ENCODE measurements at places on chromosomes 12 and 14.
A peak's percentile ranks its signal among the peaks of the same experiment; 100 is the strongest.

GRCh38 chr14:102909462-102909861 lies 13.0 kb upstream of the AMN start:
- peak; percentile 67 for DNase-seq

DNA sequence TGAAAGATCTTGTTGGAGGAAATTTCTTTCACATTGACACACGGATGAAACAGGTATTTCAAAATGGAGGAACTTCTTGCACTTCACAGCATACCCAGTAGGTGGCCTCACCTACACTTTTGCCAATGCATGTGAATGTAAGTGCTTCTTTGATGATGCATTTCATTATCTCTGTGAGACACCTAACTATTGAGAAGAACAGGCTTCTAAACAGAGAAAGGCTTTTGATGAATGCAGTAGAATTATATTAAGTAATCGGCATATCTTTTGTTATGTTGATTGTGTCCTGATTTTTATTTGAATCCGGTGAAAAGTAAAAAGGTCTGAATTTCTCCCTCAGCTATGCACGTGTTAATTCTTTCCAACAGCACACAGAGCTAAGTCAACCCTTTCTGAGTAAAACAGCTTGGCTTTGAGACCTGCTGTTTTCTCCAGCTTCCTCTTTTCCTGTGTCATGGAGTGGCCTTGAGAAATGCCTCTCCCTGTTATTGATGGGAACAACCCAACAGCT lies 399.0 kb downstream of the NAV3 start:
- DNase-seq, result no peak

GRCh38 chr14:68864361-68864750 lies 71.5 kb upstream of the ZFP36L1 start:
- peak; percentile 62 for DNase-seq

- DNase-seq, result no peak
Observed at GRCh38 chr14:68279437-68279720, 459.8 kb downstream of the RAD51B start.

DNA sequence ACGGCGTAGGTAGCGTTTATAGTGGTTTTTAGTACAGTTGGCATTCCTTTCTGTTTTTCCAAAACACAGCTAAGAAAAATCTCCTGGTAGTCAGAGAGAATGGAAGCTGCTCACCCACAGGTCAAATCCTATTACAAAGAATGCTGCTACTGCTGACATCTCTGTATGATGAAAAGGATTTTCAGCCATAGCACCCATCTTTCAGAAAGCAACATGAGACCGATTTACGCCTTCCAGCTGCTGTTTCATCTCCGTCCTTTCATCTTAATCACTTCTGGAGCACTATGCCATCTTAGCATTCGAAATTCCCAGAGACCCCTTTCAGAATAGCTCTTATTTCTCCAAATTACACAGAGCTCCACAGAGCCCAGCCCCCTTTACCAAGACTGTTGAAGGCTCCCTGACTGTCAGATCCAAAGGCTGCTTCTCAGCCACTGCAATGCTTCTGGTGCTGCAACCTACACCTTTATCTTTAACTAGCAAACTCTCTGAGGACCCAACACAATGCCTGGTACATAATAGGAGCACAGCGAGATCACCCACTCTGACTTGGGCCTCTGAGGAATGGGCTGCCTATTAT lies 211.8 kb downstream of the NEDD1 start:
- no peak for DNase-seq

GRCh38 chr14:94774344-94775090 lies 4.6 kb upstream of the GSC start:
- no peak for DNase-seq

- no peak for DNase-seq
Observed at GRCh38 chr12:87599459-87599858, 429.7 kb downstream of the C12orf50 start.

DNA sequence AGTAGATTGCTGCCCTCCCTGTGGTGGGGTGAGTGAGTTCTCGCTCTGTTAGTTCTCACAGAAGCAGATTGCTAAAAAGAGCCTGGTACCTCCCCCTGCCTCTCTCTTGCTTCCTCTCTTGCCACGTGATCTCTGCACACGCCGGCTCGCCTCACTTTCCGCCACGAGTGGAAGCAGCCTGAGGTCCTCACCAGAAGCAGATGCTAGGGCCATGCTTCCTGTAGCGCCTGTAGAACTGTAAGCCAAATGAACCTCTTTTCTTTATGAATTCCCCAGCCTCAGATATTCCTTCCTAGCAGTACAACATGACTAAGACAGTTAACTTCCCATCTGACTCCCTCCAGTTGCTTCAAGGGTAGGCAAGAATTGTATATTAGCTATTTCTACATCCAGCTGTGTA lies 76.2 kb downstream of the ETV6 start:
- DNase-seq, result no peak

DNA sequence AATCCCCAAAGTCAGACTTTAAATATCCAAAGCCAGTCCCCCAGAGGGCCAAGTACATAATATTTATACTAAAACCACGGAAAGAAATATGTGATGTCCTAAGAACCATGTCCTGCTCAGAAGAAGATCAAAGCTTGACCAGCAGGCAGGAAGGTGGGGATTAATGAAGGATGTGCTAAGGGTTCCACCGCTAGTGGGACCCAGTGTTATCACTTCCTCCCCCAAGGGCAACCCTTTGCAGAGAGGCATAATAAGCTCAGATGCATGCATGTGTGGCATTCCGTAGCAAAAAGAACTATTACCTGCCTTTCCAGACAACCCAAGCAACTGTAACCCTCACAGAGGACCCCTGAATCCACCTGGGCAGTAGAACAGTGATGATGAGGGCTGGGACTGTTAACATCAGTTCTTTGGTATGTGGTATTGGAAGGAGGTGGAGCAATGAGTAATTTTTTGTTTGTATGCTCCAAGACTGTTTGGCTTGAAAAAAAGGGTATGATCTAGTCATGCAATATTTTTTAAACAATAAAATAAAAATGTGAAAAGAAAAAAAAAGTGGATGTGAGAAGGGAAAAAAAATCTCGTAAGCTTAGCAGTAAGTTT lies 71.7 kb upstream of the ETV6 start:
- peak; percentile 58 for DNase-seq

GRCh38 chr14:105439710-105440553 lies 20.3 kb downstream of the MTA1 start:
- peak; percentile 91 for DNase-seq

DNA sequence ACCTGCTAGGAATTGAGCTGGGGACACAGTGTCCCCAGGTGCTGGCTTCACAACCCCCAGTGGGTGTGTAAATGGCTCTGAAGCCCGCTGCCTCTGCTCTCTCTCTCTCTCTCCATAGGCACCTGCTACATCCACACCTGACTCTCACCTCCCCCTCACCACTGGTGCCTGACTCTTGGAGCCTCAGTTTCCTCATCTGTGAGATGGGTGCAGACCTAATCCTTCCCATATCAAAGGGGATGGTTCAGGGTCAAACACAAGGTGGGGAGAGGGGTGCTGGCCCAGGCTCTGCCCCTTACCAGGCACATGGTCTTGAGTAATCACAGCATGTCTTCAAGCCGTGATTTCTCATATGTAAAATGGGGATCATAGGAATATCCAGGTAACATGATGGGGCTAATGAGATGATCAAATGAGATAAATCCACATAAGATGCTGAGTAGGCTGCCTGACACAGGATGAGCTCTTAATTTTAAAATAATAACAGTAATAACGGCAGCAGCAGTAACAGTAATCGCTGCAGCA lies 37.6 kb downstream of the TESC start:
- DNase-seq, result peak; percentile 55

DNA sequence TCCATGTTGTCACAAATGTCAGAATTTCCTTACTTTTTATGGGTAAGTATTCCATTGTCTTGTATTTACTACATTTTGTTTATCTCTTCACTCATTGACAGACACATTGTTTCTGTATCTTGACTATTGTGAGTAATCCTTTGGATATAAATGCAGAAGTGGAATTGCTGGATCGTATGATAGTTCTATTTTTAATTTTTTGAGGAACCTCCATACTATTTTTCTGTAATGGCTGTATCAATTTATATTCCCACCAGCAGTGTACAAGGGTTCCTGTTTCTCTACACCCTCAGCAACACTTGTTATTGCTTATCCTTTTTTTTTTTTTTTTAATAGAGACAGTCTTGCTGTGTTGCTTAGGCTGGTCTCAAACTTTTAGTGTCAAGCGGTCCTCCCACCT lies 3.5 kb upstream of the KICS2 start:
- no peak for DNase-seq

GRCh38 chr12:102215992-102216691 lies 18.5 kb upstream of the PMCH start:
- no peak for DNase-seq

GRCh38 chr12:89707703-89708564 lies 704 bp downstream of the ATP2B1 start:
- peak; percentile 76 for DNase-seq

Measured in osteoblast (primary cell).